ENCODE measurements at places on chromosomes 5 and 9.

GRCh38 chr5:78803353-78803752 lies 154.8 kb upstream of the LHFPL2 start:
- no peak for DNase-seq

GRCh38 chr9:117414220-117414905 lies 494 bp downstream of the ASTN2 start:
- DNase-seq, result no peak

DNA sequence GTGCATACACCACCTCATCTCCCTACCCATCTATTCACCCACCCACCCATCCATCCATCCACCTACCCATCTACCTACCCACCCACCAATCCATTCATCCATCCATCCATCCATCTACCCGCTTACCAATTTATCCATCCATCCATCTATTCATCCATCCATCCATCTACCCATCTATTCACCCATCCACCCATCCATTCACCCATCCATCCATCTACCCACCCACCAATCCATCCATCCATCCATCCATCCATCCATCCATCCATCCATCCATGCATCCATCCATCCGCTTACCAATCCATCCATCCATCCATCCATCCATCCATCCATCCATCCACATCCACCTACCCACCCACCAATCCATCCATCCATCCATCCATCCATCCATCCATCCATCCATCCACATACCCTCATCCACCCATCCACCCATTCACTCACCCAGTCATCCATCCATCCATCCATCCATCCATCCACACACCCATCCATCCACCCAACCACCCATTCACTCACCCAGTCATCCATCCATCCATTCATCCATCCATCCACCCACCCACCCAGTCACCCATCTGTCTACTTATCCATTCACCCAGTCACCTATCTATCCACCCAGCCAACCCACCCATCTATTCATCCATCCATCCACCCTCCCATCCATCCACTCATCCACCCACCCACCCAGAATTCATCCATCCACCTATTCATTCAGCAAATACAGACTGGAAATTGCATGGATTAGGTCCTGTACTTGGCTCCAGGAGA lies 125.6 kb downstream of the RXRA start:
- no peak for DNase-seq

- DNase-seq, result no peak
These were observed 410.9 kb upstream of the PRR16 start for GRCh38 chr5:120052916-120053828.

- DNase-seq, result no peak
These were observed 145.6 kb downstream of the HSD17B3 start for GRCh38 chr9:96156171-96156974.

- DNase-seq, result no peak
These were observed 177.2 kb upstream of the POC5 start for GRCh38 chr5:75894482-75894881.

- DNase-seq, result peak; percentile 55
These were observed 57.1 kb downstream of the HCN1 start for GRCh38 chr5:45639040-45639439.

- DNase-seq, result no peak
These were observed 2.5 kb downstream of the LAMC3 start for GRCh38 chr9:131011274-131012022.

DNA sequence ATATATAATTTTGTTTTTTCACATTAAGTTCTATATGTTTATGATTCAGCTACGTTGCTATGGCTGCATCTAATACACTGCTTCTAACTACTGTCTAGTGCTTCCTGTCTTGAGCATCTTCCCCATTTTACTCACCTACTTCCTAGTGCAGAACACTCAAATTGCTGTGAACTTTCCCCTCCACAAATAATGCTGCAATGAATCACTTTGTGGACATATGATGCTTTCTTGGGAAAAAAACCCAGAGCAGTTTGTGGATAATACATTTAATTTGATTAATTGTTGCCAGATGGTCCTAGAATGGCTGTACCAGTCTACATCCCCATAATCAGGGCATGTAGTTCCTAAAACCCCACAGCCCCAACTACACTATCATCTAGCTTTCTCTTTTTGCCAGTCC lies 18.5 kb downstream of the CD180 start:
- DNase-seq, result no peak

GRCh38 chr5:61002611-61003355 lies 57.8 kb downstream of the NDUFAF2 start:
- no peak for DNase-seq

DNA sequence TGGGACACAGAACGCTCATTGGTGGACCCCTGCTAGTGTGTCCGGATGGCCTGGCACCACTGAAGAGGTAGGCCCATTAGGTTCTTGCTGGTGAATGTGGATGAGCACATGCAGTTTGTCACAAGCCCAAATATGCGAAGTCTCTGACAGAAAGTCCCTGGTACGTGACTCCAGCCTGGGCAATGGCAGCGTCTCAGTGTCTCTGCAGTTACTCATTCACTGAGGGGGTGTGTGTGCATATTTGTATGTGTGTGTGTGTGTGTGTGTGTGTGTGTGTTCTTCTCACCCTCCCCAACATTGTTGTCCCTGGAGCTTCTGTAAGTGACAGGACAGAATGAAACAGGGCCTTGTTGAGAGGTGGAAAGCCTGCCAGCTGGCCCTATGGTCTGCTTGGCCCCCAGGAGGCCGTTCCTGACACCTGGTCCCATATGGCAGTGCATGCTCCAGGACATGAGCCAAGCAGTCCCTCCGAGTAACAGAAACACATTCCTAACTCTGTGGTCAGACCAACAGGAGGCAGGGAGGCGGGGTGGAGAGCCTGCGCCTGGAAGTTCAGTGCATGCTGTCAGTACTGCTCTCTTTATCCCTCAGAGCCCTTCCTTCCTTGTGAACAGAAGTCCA lies 169.9 kb downstream of the SLC28A3 start:
- peak; percentile 67 for DNase-seq

GRCh38 chr5:146878476-146879172 lies at the start of gene PPP2R2B:
Gene PPP2R2B, minus strand, starts transcription at chr5:146878757.
- peak; percentile 40 for DNase-seq

DNA sequence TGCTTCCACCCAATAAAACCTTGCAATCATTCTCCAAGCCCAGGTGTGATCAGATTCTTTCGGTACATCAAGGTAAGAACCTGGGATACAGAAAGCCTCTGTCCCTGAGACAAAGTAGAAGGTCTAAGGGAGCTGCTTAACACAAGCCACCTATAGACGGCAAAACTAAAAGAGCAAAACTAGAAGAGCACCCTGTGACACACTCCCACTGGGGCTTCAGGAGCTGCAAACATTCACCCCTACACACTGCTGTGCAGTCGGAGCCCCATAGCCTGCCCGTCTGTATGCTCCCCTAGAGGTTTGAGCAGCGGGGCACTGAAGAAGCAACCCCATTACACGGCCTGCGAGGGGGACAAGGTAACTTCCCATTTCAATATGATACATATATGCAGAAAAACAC lies 179.6 kb upstream of the CDH9 start:
- no peak for DNase-seq

GRCh38 chr5:127079994-127080491 lies 6.7 kb upstream of the C5orf63 start:
- DNase-seq, result no peak

GRCh38 chr5:137086342-137086741 lies 412.8 kb downstream of the SPOCK1 start:
- DNase-seq, result no peak

DNA sequence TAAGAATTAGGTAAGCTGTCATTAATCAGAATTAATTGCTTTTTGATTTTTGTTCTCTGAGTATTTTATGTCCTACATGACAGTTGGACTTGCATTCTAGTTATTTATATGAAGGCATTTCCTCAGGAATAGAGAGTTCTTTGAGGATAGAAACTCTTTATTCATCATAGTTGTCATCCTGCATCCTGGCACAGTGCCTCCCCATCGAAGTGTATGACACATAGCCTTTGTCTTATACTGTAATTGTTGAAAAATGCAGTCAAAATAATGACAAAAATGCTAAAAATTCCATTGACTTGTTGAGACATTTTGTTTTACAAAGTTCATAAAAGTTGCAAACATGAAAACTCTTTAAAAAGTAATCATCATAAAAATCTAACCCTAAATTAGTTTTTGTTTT lies 36.5 kb downstream of the CFAP95 start:
- DNase-seq, result no peak

DNA sequence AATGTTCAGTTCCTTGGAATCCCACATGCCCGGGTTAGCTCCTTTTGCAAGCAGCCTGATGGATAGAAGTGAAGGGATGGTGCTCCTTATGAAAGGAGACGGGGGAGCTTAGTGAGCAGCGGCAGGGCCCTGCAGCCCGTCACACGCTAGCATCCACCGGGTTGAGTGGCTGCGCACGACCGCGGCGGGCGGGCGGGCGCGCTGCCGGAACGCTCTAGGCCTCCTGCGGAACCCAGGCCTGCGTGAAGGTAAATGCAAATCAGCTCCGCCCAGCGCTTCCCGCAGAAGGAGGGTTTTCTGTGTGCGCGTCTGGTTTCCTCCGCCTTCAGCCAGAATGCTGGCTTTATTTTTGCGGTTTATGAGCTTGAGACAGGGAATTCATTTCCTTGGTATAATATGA lies 19.8 kb downstream of the IL12B start:
- no peak for DNase-seq

- DNase-seq, result peak; percentile 35
These were observed 36.3 kb upstream of the PAM start for GRCh38 chr5:102718819-102719218.

- DNase-seq, result no peak
These were observed 110.1 kb upstream of the GRIN3A start for GRCh38 chr9:101848485-101848919.

- DNase-seq, result no peak
These were observed 352.6 kb downstream of the ADGRV1 start for GRCh38 chr5:90911169-90911568.

GRCh38 chr9:127974769-127975261 lies 6.0 kb downstream of the EEIG1 start:
- DNase-seq, result no peak

DNA sequence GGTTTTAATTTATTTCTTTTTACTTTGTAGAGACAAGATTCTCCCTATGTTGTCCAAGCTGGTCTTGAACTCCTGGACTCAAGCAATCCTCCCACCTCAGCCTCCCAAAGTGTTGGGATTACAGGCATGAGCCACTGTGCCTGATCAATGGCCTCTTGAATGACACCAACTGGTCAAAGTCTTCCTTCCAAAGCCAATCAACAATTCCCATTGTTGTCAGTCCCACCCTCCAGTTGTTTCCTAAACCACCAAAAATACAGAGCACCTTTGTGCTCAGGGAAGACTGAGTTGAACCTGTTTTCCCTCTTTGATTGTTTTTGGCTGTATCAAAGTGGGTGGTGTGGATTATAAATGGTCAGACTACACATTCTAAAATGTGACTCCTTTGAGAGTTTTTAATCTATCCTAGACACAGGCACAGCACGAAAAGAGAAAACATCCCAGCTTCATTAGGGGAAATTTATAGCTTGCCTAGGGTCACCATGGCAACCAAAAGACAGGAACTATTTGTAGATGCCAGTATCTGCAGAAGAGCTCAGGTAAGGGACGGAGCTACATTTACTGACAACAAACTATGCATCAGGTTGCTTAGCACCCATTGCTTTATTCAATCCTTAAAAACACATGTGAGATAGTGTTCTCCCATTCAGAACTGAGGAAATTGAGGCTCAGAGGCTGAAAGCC lies 27.6 kb upstream of the ATP6V1G1 start:
- no peak for DNase-seq

DNA sequence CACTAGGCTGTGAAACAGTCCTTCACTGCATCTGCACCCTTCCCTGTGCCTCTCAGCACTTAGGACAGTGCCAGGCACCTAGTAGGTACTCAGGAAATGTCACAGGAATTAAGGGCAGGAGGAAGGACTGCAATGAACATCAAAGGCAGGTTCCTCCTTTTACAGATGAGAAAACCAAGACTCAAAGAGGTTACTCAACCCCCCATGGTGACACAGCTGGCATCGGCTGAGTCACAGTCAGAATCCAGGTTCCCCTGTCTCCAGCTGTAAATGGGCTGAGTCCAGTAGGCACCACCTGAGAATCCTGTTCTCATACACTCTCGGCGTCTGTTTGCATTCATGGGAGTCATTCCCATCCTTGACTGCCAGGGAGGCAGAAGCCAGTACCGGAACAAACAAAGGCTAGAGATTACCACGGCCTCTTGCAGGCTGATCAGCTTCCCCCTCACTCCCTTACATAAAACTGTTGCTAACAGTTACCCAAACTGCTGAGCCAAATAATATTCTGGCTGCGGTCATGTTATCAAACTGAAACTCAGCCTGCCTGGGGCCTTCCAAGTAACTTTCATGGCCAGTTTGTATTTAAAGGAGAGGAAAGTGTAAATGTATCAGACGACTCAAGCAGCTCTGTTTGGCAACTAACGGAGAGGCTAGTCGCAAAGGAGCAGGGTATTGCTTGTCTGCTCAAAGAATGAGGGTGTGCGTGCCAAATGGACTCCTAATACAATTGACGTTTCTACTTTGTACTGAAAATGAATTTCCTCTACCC lies 201.7 kb downstream of the PAPPA start:
- DNase-seq, result no peak

- DNase-seq, result no peak
These were observed 543.7 kb downstream of the DMRTA1 start for GRCh38 chr9:22990349-22990748.

- peak; percentile 42 for DNase-seq
These were observed 286.7 kb downstream of the TLE4 start for GRCh38 chr9:79858508-79858907.

DNA sequence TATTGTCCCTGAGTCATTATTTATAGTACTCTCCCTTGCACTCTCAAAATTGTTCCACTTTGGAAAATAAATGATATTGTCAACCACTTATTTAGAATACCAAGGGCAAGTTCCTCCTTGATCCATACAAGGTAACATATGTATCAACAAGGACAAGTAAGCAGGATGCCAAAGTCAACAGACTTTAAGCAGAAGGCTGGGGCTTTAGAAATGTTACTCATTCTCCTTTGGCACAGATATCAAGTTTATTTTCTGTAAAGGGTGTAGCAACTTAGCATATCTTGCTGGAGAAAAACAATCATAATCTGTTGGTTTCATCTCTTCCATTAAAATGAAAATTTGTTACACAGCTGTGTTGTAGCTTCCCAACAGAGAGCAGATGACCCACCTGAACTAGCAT lies 248.7 kb upstream of the SLC30A5 start:
- no peak for DNase-seq

DNA sequence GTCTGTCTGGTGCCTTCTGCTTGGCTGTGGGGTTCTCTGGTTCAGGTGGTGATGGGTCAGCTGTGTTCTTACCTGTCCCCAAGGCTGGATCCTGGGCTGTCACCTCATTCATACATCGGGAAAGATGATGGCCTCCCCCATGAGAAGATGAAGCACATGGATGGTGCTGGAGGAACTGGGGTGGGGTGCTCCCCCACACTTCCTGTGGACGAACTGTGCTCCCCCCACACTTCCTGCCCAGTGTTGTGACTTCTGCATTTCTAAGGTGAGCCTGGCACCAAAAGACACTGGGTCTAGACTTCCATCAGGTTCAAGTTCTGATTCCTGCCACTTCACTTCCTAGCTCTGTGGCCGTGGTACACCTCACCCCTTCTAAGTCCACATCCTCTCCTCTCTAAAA lies 4.3 kb upstream of the SURF6 start:
- DNase-seq, result no peak

DNA sequence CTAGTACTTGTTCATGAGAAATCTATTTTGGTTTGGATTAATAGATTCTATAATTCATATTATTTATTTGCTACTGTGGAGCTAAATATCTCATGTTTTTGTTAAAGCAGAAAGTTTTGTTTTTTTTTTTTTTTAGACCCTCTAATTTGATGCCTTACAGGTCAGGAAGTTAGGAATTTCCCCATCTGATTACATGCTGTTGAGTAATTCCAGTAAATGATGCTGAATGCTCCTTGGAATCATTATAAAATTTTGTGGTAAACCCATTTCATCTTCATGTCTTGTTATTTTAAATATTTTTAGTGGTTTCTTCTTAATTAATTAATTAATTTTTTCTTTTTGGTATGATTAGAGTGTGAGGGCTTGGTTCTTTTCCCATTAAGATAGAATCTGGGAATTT lies 35.6 kb downstream of the NNT start:
- DNase-seq, result no peak
